ENCODE measurements at places on chromosomes 6 and 20.
A peak's percentile ranks its signal among the peaks of the same experiment; 100 is the strongest.

GRCh38 chr6:41463062-41463930, 82.9 kb upstream of the FOXP4 start:
- DNase-seq, result peak; percentile 49

DNA sequence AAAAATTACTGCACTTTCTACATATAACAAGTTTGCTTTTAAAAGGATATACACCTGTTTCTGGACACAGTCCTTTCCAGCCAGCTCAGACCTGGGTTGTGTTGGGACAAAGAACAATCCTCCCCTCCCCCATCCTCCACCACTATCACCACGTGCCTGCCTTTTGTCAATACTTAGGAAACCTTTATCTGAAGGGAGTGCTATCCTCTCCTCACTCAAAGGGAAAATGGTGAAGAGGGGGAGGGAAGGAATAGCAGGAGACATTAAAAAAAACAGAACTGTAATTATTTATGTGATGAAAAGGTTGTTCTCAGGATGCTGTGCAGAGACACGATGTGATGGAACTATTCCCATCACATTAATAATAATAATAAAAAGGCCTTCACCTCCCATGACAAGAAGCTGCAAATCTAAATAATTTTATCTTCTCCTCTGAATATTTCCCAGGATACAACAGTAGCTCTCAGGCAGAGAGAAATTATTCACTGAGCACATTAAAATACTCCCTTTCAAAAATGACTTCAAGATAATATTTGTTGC, 105.5 kb downstream of the NRSN1 start:
- no peak for DNase-seq

- DNase-seq, result no peak
Observed at GRCh38 chr6:15832841-15833240, 170.0 kb upstream of the DTNBP1 start.

GRCh38 chr6:44431118-44431725, 43.7 kb downstream of the CDC5L start:
- peak; percentile 57 for DNase-seq

- DNase-seq, result no peak
Observed at GRCh38 chr20:31746068-31746878, 7.2 kb downstream of the TPX2 start.

Measured in ACHN (cell line).